Stimulated activated naive CD4-positive, alpha-beta T cell treated with Interleukin-2 at 50 U/mL for 16 hours (primary cell): ENCODE measurements at places on chromosomes 4 and X.

DNA sequence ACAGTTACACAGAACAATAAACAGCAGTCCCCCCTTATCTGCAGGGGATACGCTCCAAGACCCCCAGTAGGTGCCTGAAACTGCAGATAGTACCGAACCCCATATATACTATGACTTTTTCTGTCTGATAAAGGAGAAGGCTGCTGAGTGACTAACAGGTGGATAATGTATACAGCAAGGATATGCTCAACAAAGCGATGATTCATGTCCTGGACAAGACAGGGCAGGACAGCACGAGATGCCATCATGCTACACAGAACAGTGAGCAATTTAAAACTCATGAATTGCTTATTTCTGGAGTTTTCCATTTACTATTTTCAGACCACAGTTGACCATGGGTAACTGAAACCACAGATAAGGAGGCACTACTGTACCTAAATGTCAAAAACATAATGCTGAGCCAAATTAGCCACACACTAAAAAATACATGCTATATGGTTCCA is 76.1 kb downstream of the MANBA start:
- DNase-seq: no peak

DNA sequence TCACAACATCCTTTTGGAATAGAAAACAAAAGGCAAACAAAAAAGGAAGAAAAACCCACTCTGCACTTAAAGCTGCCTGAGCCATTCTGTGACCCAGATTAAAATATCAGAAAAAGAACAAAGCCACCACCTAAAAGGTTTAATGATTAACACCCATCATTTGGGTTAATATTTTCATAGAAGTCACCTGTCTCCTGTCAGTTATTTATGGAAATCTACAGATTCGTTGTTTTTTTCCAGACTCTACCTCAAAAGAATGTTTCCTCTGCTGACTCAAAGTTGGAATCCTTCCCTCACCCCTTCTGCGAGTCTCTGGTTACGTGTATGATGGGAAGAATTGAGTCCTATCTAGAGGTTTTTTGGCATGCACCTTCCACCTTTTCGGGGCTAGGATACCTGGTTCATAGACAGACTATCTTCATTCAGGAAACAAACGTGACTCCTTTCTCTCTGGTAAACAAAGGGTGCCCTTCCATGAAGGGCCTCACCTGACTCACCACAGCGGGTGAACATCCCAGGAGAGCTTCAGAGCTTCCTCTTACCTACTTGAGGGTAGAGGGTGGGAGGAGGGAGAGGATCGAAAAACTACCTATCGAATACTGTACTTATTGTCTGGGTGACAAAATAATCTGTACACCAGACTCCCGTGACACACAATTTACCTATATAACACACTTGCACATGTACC is 19.6 kb upstream of the CA5B start:
- no peak for DNase-seq

DNA sequence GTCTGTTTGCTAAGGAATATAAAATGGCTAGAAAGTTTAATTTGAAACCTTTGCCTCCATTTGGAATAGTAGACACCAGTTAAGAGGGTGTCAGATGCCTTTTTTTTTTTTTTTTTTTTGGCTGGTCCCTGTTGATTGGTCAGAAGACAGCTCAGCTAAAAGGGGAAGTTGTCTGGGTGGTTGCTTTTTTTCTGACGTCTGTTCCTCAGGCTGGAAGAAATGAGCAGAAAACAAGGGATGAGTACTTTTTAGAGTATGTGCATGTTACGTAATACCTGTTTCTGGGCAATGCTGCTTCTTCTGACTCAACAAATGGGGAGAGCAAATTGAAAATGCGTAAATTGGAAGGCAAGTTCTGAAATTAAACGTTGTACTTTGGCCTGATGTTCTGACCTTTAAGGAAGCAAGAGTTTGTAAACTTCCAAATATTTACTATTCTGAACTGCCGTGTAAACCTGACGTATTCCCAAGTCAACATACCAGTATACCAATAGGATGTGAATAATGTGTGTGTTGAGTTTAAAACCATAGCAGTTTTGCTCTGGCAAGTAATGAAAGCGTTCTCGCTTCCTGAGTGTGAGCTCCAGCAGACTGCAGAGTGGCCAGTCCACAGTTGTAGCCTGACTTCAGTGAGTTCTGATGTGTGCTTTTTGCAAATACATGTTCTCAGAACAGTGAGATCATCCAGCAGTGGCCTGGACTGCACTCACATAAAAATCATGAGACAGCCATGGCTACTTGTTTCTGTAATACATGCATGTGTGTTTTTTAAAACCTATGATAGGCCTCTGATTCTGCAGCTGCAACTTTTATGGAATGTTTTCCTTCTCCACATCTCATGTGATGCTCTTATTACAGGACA is 1.7 kb downstream of the SAT1 start:
- DNase-seq: no peak

DNA sequence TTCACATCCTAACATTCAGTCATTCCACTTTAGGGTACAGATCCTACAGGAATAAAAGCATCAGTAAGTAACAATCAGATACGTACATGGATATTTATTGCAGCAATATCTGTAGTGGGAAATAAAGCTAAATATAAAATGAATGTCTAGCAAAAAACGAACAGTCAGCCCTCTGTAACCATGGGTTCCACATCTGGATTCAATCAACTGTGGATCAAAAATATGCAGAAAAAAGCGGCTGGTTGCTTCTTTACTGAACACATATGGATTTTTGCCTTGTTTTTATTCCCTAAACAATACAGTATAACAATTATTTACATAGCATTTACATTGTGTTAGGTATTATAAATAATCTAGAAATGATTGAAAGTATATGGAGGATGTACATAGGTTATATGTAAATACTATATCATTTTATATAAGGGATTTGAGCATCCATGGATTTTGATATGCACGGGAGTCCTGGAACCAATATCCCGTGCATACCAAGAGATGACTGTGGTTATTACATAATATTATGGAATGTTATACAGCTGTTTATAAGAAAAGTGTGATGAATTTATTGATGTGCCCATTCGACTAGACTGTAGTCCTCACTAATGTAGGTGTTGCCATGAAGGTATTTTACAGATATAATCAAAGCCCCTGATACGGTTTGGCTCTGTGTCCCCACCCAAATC is 132.8 kb downstream of the ARHGEF9 start:
- no peak for DNase-seq

DNA sequence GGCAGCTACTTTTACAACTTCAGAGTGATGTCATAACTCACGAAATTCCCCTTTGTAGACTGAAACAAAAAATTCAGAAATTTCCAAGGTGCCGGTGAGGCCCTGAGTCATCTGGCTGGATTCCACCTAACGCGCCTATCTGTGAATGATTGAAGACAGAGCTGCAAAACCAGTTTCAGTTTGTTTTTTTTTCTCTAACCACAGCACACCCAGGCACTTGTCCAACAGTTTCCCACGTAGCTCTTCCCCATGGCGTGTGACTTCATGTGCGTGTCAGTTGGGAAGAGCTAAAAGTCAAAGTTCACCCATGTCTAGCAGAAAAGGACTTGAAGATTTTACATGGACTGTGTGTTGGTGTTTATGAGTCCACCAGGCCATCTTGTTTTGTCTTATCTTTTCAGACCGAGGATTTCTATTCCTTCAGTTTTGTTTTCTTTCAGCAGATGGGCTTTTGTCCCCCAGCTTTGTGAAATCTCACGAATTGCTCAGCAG is 16.4 kb downstream of the TCEANC start:
- peak; percentile 60 for DNase-seq

DNA sequence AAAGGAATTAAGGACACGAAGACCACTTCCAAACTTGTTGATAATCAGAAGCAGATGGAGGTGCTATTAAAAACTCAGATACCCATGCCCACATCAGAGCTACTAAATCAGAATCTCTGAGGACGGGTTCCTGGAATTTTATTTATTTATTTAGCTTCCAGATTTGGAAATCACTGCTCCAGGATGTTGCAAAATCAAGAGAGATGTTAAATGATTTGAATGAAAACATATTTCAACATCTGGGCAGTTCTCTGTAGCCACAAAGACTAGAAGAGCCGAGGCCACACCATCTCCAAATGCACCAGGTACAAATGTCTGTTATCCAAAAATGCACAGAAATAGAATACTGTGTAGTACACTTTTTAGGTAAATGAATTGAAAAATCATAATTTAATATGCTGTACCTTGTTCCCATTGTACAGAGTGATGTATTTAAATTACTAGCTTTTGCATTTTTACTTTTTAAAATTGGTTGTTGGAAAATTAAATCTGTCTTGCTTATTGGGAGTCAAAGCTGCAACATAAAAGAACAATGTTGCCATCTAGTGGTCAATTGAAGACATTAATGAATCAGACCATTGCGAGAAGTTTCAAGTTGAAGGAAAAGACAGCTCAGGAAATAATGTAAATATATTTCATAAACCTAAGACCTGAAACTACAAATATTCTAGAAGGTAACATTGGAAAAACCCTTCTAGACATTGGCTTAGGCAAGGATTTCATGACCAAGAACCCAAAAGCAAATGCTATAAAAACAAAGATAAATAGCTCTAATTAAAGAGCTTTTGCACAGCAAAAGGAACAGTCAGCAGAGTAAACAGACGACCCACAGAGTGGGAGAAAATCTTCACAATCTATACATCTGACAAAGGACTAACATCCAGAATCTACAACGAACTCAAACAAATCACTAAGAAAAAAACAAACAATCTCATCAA is 151.3 kb upstream of the TTC29 start:
- no peak for DNase-seq

DNA sequence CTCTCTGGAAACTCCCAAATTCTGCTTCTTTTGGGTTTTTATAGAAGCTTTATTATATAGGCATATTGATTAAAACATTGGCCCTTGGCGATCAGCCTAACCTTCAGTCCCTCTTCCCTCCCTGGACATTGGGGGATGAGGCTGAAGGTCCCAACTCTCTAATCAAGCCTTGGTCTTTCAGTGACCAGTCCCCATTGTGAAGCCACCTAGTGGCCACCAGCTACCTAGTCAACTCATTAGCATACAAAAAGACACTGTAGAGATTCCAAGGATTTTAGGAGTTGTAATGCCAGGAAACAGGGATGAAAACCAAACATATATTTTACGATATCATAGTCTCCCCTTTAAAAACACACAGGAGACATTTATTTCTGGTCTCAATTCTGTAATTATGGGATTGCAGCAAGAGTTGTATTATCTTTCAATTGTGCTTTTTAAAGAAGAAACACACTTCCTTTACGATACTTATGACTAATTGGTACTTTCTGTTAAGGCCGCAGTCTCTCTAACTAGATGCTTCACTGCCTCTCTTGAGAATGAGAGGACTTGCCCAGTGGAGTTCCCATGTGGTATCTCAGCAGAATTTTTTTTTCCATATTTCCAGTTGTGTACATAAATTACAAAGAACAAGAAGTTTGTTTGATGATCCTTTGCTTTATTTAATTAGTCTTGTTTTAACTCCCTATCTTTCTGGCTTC is 58.2 kb downstream of the WDR17 start:
- DNase-seq: no peak

- no peak for DNase-seq
Observed at GRCh38 chrX:102976793-102977495, 39.9 kb downstream of the RAB40AL start.

DNA sequence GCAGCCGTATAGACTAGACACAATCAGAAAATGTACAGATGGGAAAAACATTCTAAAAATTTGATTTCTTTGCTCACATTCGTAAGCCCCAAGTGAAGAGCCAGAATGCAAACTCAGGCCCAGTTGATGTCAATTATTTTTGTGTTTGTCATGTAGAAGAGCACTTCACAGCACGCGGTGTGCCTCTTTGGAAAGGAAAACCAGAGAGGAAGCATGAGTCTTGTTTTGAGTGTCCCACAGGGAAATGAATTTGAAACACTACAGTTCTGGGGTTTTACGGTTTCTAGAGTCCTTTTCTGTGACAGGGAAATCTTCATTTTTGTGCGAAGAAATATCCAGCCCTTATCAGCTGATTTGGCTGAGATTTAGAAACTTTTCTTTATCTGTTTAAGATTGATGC is 554.6 kb upstream of the BOD1L1 start:
- no peak for DNase-seq

DNA sequence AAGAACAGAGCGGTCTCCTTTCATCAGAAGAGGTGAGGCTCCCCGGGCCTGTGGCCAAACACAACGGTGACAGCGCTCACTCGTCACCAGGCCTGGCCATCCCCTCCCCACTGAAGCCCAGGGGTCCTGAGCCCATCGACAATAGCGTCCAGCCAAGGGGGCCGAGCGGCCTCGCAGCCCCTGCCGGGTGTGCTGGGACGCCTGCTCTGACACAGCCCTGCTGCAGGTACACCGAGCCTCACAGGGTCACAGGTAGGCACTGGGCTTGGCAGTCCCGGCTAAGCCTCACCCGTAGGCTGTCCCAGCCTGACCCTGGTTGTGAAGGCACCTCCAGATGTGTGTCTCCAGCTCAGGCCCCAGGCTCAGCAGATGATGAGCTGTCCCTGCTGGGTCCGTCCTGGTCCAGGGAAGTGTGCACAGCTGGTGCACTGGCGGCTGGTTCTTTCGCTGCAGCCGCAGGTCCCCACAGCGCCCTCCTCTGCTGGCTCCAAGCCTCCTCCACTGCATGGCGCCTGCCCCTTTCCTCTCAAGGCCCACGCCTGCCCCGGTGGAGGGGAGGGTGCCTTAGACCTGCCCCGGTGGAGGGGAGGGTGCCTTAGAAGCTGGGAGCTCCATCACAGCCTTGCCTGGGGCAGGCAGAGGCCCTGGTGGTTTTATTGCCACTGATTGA is 21.5 kb downstream of the UVSSA start:
- DNase-seq: no peak

GRCh38 chr4:100649417-100649816 is 131.6 kb upstream of the EMCN start:
- no peak for DNase-seq

- DNase-seq: peak; percentile 8
Observed at GRCh38 chrX:119004920-119005524, 30.6 kb downstream of the LONRF3 start.

GRCh38 chrX:68175562-68175961 is 257.7 kb downstream of the OPHN1 start:
- DNase-seq: no peak

GRCh38 chr4:6941796-6942195 is 32.2 kb downstream of the TBC1D14 start:
- no peak for DNase-seq

GRCh38 chr4:18050448-18050847 is 28.9 kb upstream of the LCORL start:
- DNase-seq: no peak

DNA sequence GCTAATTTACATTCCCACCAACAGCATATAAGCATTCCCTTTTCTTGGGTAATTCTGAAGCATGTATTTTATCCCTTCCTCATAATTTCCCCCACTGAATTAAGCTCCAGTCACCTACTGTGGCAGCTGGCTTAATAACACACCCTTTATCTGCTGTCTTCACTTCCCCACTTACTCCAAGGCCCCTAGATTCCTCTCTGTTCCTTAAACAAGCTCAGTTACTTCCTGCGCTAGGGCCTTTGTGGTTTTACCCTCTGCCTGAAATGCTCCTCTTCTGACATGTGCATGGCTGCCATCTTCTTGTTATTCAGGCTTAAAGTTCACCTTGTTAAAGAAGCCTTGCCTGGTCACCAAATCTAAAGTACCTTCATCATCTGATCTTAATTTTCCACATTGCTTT is 47.2 kb upstream of the RPS6KA3 start:
- DNase-seq: no peak
